IPS DF 19.7 (cell line): ENCODE measurements at places on chromosomes 7 and 10.
A peak's percentile ranks its signal among the peaks of the same experiment; 100 is the strongest.

- no peak for DNase-seq
Observed at GRCh38 chr7:22677680-22678079, 49.3 kb upstream of the IL6 start.

DNA sequence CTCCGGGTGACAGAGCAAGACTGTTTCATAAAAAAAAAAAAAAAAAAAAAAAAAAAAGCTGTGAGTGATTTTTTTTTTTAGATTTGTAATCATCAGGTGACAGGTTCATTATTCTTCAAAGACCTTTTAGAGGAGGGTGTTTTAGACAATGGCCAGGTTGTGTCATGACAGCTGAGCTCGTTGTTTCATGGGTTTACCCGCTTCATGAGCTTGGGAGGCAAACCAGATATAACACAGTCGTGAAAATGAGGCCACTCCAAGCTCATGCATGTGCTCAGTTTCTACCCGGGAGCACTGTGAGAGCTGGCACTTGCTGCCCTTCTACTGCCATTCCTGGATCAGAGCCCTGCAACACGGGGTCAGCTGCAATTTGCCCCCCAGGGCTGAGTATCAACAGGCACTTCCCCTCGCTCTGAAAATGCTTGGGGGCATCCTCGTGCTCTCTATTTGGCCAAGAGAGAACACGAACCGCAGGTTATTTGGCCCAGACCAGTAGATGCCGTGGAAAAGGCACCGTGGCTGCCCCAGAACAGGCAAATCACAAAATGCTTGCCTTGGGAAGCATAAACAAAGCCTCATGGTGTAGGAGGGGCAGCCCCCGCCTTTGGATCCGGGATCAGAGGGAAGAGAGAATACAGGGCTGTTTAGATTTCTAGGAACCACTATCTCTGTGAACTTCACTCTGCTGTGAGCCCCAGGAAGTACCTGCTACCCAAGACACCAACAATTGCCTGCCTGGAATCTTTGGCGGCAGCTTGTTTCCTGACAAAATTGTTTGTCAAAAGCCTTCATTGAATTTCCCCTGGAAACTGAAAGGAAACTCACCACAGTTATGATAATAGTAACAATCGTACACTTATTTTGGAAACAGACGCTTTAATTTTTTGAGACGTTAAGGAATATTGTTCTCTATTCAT, 371.0 kb downstream of the FRMD4A start:
- DNase-seq = no peak

DNA sequence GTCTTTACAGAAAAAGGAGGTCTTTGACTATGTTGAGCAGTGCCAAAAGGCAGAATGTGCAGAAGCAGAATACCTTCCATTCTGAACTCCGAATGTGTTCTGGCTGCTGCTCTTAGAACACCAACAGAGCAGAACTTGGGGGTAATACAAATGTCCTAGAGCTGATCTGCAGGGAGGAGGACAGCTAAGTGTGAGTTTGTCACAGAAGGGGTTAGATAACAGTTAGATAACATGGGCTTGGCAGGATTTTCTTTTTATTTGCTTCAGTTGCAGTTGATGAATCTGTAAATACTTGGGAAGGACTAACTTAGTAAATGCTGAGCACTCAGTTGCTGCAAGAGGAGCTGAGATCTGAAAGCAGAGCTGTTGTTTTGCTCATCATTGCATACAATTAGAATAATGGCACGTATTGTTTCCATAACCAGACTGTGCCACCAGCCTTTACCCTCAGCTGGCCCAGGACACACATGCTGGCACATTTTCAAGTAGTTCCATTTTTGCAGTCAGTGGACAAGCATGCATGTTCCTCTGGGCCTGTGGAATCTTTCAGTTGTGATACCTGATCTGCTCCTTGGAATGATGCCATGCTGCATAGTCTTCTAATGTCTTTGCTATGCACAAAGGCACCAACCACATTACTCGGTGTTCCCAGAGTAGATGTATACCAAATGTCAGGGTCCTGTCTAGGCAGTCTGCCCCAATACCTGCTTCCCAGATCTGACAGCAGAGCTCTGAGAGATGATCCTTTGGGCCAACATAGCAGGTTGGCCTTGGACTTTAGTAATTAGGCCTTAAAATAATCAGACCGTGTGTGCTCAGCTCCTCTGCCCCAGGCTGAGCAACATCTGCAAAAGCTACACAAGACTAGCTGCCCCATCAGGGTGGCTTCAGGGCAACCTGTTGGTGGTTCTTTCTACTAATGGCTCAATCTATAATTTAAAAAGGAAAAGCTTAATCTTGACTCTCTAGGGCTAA, 55.7 kb downstream of the GSDME start:
- DNase-seq = no peak

- no peak for DNase-seq
Observed at GRCh38 chr10:61751599-61751998, 88.9 kb downstream of the CABCOCO1 start.

- no peak for DNase-seq
Observed at GRCh38 chr7:150371131-150371995, 2.7 kb downstream of the REPIN1 start.

DNA sequence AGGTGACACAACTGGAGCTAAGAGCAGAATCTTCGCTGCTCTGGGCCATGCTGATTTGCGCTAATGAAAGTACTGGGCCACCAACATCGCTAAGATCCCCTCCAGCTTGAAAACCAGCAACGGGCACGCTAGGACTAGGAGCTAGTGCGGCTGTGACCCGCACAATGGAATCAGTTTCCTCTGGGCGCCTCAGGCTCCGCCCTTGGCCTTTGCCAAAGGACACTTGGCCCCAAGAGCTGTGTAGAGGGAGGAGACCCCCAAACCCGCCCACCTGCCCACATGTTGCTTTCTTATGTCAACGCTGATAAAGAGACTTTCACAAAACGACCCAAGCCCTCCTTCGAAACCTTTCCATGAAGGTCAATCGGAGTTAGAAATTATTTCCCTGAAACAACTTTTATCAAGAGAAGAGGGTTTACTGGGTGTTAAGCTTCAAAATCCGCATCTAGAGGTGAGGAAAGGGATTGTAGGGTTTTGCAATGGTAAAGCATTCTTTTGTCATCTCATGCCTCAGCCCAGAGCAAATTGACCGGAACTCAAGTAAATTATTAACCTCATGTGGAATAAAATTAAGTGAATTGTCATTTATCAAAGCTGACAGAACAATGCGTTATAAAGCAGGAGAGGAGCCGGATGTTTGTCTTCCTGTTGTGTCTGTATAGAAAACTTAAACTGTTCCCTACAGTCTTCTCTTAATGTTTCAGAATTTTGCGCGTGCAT, 9.4 kb downstream of the ABCB5 start:
- DNase-seq = no peak

GRCh38 chr7:133082390-133082766, 488 bp upstream of the CHCHD3 start:
- no peak for DNase-seq

- no peak for DNase-seq
Observed at GRCh38 chr7:148782757-148783456, 84.2 kb downstream of the CUL1 start.

DNA sequence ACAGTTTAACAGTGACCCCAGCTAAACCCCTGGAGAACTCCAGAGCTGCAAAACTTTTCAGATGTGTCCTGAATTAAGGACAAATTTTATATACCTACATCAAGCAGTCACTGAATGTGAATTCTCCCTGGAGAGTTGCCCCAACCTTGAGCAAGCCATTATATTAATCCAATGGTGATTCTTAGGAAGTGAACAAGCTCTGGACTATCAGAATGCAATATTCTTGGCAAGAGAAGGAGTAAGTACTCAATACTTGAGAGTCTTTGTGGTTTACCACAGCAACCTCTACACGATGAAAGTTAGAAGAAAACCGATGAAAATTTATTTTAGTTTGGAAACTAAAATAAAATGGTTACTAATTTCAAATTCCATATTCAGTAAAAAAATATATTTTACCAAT, 19.3 kb upstream of the ZNF365 start:
- DNase-seq = no peak

GRCh38 chr10:60629332-60629731, 148.9 kb upstream of the CDK1 start:
- DNase-seq = no peak

GRCh38 chr10:102542800-102543418, 39.1 kb downstream of the SUFU start:
- DNase-seq = no peak

GRCh38 chr7:44772867-44773266, 23.6 kb upstream of the PPIA start:
- DNase-seq = no peak

DNA sequence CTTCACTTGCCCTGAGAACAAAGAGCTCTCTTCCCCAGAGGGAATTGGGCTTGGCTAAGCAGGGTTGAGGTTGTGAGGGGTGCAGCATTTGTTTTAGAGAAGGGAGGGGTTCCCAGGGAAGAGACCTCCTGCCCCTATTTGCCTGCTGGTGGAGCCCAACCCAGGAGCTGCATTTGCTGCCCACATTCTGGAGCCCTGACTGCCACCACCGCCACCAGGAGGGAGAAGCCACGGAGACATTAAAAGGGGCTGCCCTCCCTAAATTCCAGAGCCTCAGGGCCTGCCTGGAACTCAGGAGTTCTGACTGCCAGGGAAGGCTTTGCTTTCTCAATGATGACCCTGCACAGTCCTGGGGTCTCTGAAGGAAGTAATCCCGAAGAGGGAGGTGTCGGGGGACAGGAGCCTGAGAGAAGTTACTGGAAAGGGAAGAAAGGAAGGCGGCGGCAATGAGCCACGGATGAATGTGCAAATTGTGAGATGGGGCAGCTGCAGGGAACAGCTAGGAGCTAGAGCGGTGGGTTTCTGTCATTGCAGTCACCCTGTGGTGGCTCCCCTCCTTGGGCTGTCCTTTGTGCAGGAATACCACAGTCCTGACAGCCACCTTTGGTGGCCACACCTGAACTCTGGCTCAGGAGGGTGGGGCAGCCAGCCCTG, 51.3 kb downstream of the NEURL1 start:
- no peak for DNase-seq

GRCh38 chr10:92995509-92995908, 65.1 kb upstream of the CYP26C1 start:
- DNase-seq = peak; percentile 40

DNA sequence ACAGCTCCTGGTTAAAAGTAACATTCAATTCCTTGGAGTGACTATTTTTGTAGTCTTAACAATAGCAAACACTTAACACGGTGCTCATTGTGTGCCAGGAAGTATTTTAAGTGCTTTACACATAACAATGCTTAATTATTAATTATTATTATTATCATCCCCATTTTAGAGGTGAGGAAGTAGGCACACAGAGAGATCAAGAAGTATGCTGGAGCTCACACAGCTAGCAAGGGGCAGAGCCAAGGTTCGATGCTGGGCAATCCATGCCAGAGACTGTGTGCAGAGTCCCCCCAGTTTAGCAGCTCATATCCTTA, 48.2 kb upstream of the SMNDC1 start:
- no peak for DNase-seq

- no peak for DNase-seq
Observed at GRCh38 chr10:104774234-104774633, 133.1 kb downstream of the SORCS3 start.

- DNase-seq = no peak
Observed at GRCh38 chr7:156751319-156751718, 110.7 kb downstream of the RNF32 start.

DNA sequence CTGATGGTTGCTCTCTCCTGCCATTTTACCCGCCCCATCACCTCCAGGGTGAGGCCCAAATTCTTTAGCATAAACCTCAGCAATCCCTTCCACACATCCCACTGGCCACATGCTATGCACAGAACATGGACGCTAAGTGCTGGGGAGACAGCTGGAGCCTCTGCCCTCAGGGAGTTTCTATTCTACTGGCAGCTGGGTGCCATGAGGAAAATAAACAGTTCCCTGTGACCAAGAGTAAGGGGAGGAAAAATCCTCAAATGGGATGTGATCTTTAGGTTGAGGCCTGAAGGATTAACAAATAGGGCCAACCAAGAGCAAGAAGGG, 1.2 kb downstream of the PARP12 start:
- no peak for DNase-seq

- DNase-seq = no peak
Observed at GRCh38 chr7:17126413-17127268, 171.8 kb upstream of the AHR start.

DNA sequence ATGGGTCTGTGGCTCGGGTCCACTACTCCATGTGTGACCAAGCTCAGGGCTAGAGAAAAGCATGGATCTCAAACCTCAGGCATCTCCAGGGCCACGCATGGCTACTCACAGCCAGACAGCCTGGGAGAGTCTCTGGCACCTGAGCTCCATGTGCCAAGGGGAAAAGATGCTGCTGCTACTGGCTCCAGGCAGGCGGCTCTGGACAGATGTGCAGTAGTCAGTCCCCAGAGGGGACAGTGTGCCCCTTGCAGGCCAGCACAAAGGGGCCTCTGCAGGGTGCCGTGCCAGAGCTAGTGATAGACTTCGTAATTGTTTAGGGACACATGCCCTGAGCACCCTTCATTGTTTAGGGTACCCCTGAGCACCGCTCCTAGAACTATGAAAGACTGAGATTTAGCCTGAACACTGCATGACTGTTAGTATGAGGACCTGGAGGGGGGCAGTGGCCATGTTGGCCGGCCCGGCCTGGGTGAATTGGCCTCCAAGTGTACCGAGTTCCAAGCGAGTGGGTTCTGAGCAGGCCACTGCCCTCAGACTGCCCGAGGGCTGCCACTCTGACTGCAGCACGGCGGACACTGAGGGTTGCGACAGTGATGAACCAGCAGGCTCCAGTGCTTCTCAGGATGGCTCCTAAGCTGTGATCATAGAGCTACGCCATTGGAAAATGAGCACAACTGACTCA, 80.7 kb downstream of the TCERG1L start:
- DNase-seq = no peak

- DNase-seq = no peak
Observed at GRCh38 chr10:57628592-57629284, 639.0 kb downstream of the IPMK start.

DNA sequence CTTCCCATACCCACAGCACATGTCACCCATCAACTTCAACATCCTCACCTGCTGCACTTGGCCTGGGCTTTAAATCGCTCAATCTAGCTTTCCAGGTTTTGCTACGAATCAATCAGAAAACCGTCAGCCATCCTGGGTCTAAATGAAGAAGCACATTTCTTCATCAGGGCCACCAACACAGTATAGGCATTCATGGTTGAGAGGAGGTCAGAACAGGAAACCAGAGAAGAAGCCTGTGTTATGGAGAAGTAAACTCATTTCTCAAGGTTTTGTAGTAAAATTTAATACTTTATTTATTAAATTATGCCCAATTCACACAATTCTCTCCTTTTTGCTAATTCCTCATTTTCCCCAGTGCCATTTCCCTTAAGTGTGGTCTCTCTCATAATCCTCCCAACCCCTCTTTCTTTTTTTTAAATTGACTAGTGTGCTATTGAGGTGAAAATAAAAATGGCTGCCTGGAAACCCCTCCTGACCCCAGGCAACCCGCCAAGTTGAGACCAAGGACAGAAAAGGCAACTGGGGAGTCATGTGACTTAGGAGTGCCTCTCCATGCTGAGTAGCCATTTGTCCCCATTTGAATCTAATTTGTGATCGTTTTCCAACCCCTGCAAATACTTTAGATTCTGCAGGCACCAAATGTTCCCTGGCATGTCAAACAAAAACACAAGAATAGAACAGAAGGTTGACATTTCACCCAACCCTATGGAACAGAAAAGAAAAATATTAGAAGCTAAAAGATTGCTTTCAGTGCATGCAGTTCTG, 181.1 kb upstream of the NAMPT start:
- DNase-seq = no peak

- no peak for DNase-seq
Observed at GRCh38 chr10:14477408-14477710, 146.6 kb upstream of the FRMD4A start.

GRCh38 chr7:334618-335357, 44.8 kb downstream of the FOXL3 start:
- DNase-seq = no peak
